ENCODE measurements at places on chromosomes 7 and 10.

DNA sequence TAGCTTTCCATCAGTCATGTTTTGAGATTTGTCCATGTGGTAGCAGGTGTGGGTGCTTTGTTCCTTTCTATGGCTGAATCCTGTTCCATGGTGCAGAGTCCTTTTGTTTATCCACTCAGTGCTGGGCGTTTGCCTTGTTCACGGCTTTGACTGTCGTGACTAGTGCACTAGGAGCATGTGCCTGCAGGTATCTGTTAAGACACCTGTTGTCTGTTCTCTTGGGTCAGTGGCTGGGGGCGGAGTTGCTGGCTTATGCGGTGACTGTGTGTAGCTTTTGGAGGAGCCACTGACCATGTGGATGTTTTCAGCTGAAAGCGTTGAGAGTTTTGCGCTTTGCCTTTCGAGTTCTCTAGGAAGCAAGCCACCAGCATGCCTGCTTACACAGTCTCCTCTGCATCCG is 573.1 kb upstream of the FOXK1 start:
- DNase-seq: no peak

DNA sequence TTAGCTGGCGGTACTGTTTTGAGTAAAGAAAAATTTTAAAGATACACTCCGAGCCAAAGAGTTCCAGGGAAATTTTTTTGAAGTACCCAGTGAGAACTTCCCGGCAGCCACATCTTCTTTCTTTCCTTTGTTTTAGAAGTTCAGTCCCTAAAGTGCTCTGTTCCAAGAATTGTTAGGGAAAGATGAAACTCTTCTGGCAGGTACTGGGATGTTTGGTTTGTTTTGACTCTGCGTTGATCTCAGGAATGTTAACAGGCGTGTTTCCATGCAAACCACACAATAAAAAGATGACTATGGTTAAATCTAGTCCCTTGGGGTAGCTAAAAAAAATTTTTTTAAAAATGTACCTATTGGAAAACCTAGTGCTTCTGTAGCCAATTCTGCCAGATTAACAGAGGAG is 224.7 kb upstream of the PHYHIPL start:
- DNase-seq: no peak

GRCh38 chr10:112465299-112465883 is 18.4 kb downstream of the VTI1A start:
- DNase-seq: no peak

DNA sequence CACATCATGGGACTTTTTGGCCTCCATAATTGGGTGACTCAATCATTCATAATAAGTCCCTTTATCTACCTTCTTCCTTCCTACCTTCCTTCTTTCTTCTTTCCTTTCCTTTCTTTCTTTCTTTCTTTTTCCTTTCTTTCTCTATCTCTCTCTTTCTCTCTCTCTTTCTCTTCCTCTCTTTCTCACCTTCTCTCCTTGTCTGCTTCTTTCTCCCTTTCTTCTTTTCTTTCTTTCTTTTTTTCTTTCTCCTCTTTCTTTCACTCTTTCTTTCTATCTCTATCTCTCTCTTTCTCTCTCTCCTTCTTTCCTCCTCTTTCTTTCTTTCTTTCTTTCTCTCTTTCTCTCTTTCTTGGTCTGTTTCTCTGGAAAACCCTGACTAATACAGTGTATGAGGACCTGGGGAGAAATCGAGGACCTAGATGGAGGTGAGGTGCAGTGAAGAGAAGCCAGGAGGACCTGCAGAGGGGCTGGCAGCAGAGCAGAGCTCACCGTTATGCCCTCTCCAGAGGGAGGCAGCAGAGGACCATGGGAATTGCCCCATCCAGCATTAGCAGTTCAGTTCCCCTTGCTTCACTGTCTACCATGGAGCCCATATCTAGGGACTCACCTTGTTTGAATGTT is 52.7 kb upstream of the BTRC start:
- no peak for DNase-seq

- no peak for DNase-seq
These were observed 94.1 kb upstream of the CREB5 start for GRCh38 chr7:28318101-28318762.

DNA sequence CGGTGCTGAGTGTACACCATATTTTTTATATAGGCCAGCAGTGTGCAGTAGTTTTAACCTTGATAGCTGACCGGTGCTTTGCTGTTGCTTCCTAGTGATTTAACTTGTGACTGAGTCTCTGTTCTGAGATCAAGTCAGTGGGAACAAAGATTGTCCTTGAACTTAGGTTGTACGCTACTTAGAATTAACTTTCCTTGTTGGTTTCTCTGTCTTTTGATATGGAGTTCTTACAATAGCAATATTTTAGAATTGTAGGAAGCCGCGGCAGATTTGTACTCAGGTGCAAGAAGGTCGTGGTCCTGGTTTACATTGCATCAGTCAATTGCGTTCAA is 1.3 kb downstream of the DDX21 start:
- no peak for DNase-seq

GRCh38 chr7:116953906-116954838 is 871 bp downstream of the ST7 start:
- peak; percentile 4 for DNase-seq

DNA sequence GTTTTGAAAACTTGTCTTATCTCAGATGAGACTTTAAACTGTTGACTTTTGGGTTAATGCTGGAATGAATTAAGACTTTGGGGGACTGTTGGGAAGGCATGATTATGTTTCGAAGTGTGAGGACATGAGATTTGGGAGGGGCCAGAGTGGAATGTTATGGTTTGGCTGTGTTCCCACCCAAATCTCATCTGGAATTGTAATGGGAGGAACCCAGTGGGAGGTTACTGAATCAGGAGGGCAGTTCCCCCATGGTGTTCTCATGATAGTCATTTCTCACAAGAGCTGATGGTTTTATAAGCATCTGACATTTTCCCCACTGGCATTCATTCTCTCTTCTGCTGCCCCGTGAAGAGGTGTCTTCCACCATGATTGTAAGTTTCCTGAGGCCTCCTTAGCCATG is 13.8 kb upstream of the POT1 start:
- DNase-seq: no peak

- no peak for DNase-seq
These were observed 624 bp upstream of the CEP55 start for GRCh38 chr10:93495654-93496321.

GRCh38 chr10:24887855-24888231 is 64.6 kb downstream of the PRTFDC1 start:
- DNase-seq: no peak

DNA sequence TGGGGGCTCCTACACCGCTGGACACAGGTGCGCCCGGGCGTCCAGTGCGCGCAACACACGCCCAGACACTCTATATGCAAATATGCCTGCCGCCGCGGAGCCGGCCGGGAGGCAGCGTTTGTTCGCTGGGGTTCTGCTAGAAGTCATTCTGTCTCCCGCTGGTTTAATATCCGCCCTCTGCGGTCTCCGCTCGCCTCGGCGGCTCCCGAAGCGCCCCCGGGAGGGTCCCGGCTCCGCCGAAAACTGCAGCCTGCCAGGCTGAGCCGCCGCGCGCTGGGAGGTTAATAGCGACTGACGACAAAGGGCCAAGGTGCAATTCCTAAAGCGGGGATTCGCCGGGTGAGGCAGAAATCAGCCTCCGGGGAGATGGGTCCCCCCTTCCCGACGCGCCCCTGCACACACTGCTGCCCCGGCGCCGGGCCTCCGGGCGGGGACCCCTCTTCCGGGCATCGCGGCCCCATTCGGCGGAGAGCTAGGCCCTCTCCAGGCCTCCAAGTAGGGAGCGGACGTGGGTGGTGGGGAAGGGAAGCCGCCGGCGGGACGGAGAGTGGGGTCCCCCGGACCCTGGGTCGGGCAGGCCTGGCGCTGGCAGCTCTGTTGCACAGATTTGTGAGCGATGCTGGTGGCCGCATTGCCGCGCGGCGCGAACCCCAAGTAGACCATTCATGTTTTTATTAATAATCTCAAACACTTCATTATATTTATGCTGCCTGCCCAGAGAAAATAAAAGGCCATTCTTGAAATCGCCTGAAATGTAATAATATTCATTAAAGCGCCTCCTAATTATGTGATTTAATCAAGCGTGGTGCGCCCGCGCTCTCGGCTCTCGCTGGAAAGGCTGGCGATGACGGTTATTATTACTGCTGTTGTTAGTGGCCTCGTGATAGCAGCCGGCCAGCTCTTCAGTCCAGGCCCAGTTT is 9.1 kb downstream of the EN2 start:
- DNase-seq: no peak

- no peak for DNase-seq
These were observed 126.1 kb downstream of the PFKFB3 start for GRCh38 chr10:6328699-6329423.

DNA sequence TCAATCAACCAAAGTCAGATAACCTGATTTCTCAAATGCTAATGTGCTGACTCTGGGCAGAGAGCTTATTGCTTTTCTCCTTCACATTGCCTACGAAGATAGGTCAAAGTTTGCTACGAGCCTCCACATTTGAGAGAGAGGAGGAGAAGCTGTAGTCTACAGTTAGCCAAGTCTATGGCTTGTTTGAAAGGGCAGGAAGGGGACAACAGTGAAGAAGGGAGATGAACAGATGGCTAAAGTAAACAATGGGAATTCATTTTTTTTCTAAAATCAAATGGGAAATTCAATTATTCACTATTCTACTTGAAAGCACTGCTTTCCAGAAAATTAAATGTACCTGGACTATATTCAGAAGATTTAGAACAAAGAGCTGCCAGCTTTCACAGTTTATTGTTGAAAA is 126.7 kb upstream of the C1QL3 start:
- DNase-seq: no peak

- no peak for DNase-seq
These were observed 1358.7 kb upstream of the SORCS1 start for GRCh38 chr10:108523016-108523800.

GRCh38 chr7:80393786-80394185 is 118.1 kb downstream of the GNAT3 start:
- no peak for DNase-seq

DNA sequence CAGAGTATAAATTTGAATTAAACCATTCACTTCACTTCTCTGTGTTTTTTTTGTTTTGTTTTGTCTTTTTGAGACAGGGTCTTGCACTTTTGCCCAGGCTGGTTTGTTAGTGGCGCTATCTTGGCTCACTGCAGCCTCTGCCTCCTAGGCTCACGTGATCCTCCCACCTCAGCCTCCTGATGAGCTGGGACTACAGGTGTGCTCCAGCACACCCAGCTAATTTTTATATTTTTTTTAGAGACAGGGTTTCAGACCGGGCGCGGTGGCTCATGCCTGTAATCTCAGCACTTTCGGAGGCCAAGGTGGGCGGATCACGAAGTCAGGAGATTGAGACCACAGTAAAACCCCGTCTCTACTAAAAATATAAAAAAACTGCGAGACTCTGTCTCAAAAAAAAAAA is 36.9 kb upstream of the STOX1 start:
- no peak for DNase-seq

GRCh38 chr7:151493083-151493482 is 26.6 kb downstream of the RHEB start:
- DNase-seq: no peak

DNA sequence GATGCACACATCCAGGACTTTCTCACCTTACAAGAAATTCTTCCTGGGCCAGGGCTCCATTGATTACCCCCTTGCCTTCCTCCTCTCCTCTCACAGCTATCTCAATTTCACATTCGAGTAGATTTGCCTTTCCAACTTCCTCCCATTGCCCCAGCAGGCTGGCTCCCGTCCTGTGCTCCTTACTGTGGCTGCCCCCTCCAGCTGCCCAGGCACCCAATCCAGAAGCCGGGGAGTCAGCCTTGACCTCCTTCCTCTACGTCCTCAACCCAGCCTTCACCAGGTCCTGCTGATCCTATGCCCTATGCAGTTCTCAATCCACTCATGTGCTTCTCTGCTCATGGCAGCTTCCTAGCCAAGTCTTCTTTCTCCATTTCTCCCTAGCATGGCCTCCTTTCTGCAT is 85.7 kb upstream of the GPR26 start:
- DNase-seq: no peak

GRCh38 chr10:35412900-35413491 is 76.7 kb downstream of the CCNY start:
- no peak for DNase-seq

DNA sequence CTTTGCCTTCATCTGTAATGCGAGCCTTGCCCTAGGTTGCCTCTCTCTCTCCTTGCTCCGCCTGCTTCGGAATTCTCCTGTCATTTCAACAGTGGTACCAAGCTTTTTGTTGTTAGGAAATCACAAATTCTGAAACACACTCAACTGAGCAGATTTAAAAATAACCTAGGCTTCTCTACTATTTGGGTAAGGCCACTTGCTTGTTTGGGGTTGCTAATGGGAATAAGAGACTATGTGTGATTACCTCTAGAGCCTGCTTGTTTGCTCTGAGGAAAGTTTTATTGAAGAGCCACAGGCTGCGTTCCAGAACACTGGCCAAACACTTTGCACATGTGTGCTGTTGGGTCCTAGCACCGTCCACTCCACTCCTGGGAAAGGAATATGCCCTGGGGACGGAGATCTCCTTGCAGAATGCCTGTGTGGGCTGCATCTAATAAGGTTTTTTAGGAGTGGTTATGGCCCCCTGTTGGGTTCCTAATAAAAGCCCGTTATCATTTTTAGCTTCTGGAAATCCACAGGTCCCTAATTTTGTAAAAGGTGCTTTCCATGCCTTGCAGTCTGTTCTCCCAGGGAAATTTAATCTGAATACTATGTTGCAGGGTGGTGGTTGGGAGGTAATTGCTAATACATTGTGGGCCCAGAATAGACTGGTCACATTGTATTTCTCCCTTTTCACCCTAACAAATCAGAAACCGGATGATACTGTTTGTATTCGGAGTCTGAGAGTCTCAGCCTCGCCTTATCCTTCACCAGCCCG is 68.7 kb upstream of the KLF6 start:
- DNase-seq: no peak

DNA sequence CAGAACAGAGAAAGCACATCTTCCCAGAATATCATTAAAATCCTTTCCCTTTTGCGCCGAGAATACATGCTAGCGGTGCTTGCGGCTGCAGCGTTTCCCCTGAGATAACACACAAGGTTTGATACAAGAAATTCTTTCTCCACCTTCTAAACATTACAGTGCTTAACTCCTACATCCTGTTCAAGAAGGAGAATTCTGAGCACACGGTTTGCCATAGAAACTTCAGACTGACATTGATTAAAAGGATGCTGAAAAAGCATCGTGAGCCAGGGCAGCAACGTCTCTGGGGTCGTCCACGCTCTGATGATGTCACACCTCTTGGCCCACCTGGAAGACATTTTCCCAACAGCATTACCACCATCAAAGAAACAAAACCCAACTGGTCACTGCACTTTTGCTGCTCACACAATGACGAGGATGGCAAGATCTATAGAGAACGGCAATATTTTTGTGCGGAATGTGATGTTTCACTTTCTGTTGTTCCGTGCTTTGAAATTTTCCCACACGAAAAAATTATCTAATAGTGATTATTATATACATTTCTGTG is 27.0 kb upstream of the PRSS1 start:
- no peak for DNase-seq

GRCh38 chr7:128247640-128248194 is 6.6 kb downstream of the LEP start:
- no peak for DNase-seq

GRCh38 chr10:77410523-77410922 is 227.1 kb downstream of the KCNMA1 start:
- DNase-seq: no peak

- DNase-seq: no peak
These were observed 226.0 kb upstream of the NFE2L3 start for GRCh38 chr7:25926009-25926408.

All from activated CD8-positive, alpha-beta memory T cell treated with anti-CD3 and anti-CD28 coated beads for 4 hours (primary cell).